ENCODE measurements at places on chromosomes 5 and 9.
A peak's percentile ranks its signal among the peaks of the same experiment; 100 is the strongest.

GRCh38 chr9:10843151-10843550 lies 230.3 kb upstream of the PTPRD start:
- DNase-seq = no peak

GRCh38 chr5:136104306-136104965 lies 28.2 kb upstream of the SMAD5 start:
- no peak for DNase-seq

DNA sequence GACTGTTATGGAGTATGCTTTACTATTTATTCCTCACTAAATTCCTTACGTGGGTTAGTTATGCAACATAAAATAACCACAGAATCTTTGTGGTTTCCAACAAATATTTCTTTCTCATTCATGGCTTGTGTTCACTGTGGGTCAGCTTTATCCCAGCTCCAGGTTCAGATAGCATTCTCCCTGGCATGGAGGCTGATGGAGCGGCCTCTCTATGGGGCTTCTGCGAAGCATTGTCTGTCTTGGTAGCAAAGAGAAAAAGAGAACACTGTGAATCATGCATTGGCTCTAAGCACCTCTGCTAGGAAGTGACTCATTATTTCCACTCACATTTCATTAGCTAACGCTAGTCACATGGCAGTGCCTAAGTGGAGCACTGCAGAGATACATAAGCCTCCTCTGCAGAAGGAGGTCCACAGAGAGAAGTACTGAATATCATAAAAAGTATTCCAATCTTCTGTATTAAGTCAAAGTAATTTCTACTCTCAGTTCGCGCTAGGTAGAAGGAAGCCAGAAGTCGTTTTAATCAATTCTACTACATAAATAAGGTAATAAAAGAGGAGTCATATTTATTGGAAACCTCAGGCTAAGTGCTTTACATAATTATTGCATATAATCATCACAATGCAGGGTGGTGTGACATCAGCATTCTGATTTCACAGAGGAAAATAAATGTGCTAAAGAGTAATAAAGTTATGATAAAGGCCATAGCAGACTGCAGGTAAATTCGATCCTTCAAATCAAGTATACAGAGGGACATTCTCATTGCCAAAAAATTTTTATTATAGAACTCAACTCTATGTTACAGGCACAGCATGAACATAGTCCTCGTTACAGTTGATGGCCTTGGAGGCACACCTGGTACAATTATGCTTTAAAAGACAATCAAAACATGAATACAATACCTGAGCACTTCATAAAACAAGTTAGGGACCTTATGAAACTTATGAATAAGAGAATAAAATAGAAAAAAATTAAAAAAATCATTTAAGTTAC lies 531.1 kb downstream of the CETN3 start:
- DNase-seq = peak; percentile 49

- peak; percentile 50 for DNase-seq
Measured at GRCh38 chr9:81562231-81563019, 126.9 kb downstream of the TLE1 start.

DNA sequence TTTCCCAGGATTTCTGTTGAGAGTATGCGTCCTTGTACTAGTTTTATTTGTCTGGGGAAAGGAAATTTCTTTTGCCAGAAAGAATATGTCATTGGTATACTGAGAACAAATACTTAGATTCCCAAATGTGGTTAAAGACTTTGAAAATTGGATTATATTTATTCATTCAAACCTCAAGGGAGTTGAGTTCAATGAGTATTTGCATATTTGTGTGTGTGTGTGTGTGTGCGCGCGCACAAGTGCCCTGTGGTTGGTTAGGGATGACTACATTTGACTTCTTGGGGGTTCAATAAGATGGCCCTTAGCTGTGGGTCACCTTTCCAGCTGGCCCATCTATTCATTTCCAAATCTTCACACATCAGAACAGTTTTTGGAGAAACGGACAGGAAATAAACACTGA lies 4.9 kb downstream of the RXFP3 start:
- DNase-seq = no peak

DNA sequence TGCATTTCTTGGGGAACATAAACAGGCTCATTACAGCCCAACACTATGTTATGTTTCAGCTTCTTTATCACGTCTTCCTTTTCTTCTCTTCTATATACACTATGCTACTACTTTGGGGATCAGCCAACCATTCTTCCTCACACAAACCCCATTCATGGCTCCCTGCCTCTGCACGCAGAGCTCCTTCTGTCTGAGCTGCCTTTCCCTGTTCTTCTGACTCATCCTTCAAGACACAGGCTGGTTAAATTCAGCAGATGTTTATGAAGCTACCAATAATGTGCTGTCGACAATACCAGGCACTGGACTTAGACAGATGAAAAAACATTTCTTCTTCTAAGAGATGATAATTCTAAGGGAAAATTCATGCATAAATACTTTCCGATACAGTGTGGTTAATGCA lies 102.5 kb upstream of the TXNDC8 start:
- DNase-seq = no peak

- DNase-seq = no peak
Measured at GRCh38 chr9:12266758-12267157, 426.4 kb upstream of the TYRP1 start.

DNA sequence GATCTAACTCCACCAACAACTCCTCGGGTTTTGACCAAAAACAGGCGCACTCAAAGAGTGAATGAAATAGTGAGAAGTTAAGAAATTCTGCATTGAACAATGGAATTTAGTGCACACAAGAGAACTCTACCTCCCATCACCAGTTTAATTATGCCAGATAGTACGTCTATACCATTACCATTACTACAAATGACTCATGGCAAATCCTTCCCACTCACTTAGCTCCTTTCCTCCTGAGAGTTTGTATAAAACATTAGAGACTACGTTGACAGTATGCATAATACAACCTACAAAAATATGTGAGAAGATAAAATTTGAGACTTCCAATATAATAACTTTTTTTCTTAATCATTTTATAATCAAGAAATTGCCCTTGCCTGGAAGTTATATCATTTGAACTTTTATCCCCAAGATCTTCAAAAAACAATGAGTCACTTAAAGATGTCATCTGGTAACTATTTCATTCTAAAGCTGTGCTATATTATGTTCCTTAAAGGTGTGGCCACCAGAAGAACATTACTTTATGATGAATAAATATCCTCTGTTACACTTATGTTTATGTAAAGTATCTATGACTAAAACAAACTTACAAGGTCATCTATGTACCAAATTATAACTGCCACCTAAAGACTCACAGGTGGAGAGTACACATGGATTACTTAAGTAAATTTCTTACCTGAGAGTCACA lies 297.9 kb upstream of the PTGER4 start:
- no peak for DNase-seq

- DNase-seq = no peak
Measured at GRCh38 chr5:82298668-82299067, 20.5 kb upstream of the RPS23 start.

- no peak for DNase-seq
Measured at GRCh38 chr9:84669013-84669287, 579 bp upstream of the NTRK2 start.

GRCh38 chr5:160390787-160391696 lies 8.8 kb downstream of the FAM200C start:
- DNase-seq = no peak

GRCh38 chr5:170147753-170148264 lies 42.1 kb downstream of the FOXI1 start:
- DNase-seq = no peak

All from T1000 (cell line).